Left cardiac atrium (tissue), 4 donors: ENCODE measurements at places on chromosomes 2 and 18. TPM values are rescaled to one million over a fixed set of nuclear protein-coding genes. Genes with fewer than 3 reads are reported as not detected.

DNA sequence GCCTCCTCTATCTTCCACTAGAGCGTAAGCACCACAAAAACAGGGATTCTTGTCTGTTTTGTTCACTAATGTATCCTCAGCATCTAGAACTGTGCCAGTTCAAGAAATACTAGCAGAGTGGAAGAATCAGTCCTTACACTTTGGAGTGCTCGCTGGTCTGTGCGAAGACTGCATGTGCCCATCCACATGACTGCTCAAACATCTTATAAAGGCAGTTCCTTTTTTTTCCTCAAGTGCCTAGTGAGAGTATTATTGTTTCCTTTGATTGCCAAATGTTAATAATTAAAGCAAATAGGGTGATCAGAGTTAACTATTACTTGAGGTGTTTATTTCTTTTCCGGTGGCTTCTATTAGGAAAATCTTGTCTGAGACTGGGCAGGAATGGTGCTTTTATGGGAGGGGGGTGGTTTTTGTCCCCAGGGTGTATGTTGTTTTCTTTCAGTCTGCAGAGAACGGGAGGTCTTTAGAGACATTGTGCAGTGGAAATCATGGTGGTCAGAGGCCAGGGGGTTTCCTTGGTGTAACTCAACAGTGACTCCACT lies 45.6 kb upstream of the ITGB6 start:
- no peak for DNase-seq

GRCh38 chr2:65026704-65027464 lies 29.3 kb upstream of the CEP68 start:
- DNase-seq: no peak

GRCh38 chr18:59694824-59695223 lies 2.4 kb downstream of the CCBE1 start:
- no peak for DNase-seq

DNA sequence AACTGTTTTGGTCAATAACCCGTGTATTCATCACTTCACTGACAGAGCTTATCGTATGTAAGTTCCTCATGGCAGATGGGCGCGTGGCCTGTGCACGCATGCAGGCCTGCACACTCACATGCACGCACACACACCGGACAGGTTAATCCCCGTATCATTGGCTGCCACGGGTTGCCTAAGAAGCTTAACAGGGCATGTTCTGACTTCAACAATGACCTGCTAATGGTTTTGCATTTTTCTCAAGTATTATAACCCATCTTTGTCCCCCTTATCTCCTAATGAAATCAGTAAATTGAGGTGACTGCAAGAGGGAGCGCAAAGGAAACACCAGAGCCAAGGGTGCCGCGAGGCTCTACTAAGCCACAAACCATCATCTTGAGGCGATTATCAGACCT lies 399.0 kb upstream of the ID2 start:
- no peak for DNase-seq

DNA sequence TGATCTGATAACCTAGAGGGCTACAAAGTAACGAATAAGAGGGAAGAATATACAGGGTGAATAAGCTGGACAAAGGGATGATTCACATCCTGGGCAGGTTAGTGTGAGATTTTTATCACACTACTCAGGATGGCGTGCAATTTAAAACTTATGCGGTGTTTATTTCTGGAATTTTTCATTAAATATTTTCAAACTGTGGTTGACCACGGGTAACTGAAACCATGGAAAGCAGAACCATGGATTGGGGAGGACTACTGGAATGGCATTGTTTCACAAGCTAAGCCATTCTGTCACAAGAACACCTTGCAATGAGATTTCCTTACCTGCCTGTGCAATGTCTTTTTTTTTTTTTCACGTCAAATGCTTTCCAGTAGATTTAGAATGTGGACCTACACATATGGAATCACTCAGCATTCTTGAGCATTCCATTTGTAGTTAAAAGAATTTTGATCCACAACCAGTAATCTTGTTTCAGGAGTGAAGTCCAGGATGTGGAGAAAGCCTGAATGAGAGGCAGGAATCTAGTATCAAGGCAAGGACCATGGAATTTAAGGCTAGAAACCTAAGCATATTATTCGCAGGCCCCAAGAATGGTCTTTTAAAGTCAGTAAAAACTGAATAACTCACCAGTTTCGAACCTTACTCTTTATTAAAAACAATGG lies 8.0 kb upstream of the CDK15 start:
- DNase-seq: no peak

The ABCB11 gene
- total RNA-seq: 1.1 TPM

The ADCYAP1 gene
- 0.24 TPM for total RNA-seq

The SMAD4 gene
- 77.1 TPM for total RNA-seq

The ADD2 gene
- 2.2 TPM for total RNA-seq
